Activated T-cell treated with anti-CD3 and anti-CD28 coated beads for 1 hour (primary cell): ENCODE measurements at places on chromosomes 2 and 18.

DNA sequence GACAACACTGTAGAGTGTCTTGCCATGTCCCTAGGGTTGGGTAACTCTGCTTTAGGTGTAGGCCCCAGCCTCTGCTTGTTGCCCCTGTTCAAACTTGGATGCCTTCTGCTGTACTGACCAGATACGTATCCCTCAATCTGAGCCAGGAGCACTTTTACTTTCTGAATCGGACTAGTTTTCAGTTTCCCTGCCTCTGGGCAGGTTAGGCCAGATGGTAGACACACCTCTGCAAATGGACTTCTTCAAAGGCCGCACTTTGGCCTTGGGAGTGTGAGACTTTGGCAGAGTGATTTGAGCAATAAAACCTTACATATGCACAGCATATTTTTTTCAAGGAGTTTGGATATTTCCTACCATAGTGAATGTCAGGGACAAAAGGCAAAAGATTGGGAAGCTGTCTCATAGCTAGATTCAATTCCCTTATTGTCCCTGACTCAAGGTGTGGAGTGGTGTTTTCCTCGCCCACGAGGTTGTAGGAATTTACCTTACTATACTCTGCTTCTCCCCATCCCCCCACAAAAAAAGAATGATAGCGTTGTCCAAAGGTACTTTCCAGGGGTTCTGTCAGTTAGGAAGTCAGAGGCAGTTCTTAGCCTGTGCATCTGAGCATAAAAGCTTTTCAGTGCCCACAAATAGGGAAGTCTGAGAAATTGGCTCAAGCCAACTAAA lies 15.3 kb upstream of the PARD3B start:
- DNase-seq, result no peak

DNA sequence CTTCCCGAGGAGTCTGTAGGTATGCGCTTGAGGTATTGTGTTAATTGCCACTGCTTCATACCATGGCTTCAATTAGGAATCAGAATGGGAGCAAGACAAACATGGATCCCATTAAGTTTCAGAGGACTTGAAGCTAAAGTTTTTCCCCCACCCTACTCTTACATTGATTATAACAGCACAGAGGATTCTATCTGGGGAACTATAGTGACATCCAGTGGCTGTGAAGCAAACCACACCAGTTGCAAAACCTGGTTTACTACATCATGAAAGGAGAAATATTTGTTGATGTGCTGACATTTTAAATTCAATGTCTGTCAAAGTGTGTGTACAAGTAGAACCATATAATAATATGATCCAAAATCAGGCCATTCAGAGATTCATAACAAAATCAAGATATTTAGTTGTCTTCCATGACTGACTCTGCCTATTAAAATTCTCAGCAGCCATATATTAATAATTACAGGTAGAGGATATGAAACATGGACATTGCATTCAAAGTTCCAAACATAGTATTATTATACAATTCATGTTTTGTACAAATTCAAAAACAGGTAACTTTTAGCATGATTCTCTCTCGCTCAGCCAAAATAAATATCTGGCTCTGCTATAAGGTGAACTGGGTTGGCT lies 82.9 kb downstream of the GRB14 start:
- no peak for DNase-seq

DNA sequence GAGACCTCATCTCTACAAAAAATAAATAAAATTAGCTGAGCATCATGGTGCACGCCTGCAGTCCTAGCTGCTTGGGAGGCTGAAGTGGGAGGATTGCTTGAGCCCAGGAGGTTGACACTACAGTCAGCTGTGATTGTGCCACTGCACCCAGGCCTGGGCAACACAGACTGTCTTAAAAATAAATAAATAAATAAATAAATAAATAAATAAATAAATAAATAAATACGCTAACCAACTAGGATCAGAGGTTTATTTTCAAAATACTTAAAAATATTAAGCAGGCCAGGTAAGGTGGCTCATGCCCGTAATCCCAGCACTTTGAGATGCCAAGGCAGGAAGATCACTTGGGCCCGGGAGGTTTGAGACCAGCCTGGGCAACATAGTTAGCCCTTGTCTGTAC lies 63.6 kb downstream of the KCNG3 start:
- DNase-seq, result no peak

- DNase-seq, result no peak
Observed at GRCh38 chr18:1446765-1447164, 542.1 kb downstream of the ADCYAP1 start.

- DNase-seq, result no peak
Observed at GRCh38 chr2:158131483-158131912, 29.8 kb downstream of the UPP2 start.

DNA sequence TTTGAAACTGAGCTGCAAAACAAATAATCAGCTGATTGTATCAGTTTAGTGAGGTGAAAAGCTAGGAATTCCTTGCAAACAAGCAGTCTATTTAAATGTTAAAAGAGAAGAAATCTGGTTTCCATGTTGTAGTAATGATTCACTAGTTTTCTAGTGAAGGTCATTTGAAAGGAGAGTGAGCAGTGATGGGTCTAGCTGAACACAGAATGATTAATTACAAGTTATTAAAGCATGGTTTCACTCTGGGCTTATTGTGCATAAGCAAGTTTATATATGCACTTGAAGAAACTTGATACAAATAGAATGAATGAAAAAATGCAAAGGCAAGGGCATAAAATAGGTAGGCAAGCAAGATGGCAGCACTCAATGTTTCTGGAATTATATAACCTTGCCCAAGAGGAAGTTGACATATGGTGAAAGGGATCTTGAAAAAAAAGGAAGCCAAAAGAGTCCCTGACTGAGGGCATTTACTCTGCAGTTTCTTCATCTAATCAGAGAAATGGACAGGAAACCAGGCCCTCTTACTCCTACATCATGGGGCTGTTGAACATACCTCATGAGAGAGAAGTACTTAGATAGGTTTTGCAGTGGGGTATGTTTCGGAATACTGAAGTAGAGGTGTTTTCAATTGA lies 53.2 kb downstream of the PLCL1 start:
- DNase-seq, result no peak

DNA sequence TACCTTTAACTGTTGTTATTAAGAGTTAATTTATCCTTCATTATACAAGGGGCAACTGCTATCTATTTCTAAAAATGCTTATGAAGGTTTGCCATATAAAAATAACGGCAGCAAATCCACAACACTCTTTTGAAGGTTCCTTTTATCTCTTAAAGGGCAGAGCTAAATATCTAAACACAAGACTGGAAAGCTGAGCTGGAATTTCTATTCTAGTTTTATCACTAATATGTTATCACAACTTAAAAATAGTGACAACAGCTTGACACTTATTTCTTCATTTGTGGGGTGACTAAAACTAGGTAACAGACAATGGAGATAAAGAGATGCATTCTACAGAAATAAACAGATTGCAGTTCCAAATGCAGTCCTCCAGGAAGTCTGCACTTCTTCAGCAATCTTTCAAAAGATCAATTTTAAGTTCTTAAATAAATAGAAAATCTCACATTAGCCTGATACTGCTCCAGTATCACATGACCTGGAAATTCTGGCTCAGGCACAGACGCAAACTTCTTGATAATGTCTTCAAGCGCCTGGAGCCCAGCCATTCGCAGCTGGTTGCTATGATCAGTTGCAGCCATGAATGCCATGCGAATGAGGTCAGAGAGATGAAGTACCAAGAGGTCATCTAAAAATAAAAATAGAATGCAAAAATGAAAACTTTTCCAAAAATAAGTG lies 54.0 kb upstream of the STRN start:
- no peak for DNase-seq

DNA sequence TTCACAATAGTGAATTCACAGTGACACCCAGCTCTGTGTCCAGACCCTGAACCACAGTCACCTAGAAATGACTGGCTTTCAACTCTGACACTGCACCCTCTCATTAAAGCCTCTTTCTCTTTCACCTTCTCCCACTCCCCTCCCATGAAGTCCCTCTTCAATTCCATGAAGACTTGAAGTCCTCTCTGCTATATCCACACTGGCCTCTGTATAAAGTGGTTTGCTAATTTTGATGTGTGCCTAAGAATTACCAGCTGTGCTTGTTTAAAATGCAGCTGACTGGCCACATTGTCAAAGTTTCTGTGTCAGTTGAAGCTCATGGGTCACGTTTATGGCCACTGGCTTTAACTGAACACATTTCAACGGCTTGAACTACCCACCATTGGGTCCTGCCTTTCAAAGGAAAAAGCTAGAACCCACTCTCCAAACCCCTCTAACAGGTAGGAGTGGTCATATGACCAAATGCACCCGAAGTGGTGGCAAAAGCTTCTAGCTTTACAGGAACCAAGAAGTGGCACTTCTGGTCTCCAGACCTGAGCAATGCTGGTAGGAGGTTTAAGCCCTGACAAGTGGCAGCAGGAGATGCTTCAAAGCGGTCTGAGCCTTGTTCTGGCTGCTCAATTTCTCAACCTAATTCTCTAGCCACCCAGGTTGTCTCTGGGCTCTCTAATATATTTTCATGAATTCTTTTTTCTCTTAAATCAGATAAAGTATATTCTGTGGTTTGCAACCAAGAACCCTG lies 34.2 kb downstream of the B4GALT6 start:
- no peak for DNase-seq

DNA sequence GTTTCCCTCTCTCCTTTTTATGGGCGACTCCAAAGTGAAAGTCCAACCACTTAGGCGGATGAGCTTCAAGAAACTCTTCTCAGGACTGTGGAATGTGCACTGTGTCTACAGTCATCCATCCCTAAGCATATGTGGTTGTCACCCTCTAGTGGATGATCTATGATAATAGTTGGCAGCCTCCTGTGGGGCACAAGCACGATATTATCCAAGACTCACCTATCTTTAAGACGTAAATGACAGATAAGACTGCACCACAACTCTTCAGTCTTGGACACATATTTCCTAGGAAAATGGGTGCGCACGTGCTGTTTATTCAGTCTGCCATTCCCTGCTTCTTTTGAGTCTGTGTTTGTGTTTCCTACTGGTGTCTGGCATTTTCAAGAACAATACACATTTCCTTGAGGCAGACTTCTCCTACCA lies 145.5 kb upstream of the CTAGE1 start:
- no peak for DNase-seq
